ENCODE measurements at places on chromosomes 16 and 17. TPM values are rescaled to one million over a fixed set of nuclear protein-coding genes. Genes with fewer than 3 reads are reported as not detected.

DNA sequence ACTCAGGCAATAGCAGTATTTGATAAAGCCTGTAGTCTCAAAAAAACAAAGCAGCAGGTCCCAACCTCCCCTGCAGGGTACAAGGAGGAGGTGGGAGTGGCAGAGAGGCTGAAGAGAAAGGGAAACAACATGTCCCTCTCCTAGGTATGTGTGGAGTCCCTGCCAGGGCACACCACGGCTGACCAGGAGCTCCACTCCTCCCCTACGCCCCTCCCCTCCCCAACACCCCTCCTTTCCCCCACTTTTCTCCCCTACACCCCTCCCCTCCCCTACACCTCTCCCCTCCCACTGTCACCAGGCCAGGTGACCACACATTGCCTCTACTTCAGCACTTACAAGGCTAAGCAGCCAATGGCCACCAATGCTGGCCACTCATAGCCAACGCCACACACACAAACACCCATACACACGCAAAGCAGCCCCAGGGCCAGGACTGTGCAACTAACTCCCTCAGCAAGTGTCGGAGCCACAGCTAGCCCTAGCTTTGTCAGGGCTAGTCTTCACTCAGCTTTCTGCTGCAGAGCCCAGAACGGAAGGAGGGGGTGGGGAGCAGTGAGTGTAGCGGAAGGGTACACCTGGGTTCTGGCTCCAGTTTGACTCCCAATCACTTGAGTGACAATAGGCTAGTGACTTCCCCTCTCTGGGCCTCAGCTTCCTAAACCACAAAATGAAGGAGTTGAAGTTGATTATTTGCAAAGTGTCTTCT is 8.2 kb downstream of the CAVIN1 start:
- DNase-seq: no peak

GRCh38 chr17:35087731-35088355 is 24.3 kb upstream of the RFFL start:
- DNase-seq: peak; percentile 14

DNA sequence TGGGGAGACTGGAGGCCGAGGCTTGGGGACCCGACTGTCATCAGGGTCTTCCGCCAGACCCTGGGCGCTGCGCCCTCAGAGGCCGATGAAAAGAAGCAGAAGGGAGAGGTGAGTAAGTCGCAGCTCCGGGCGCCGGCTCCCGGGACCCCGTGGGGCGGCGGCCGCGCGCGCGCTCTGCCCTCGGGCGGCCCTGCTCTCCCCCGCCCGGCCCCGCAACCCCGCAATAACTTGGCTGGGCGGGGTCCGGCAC is 392 bp upstream of the ABHD15 start:
- DNase-seq: no peak

GRCh38 chr17:69577098-69577497 is 162.6 kb downstream of the MAP2K6 start:
- no peak for DNase-seq

DNA sequence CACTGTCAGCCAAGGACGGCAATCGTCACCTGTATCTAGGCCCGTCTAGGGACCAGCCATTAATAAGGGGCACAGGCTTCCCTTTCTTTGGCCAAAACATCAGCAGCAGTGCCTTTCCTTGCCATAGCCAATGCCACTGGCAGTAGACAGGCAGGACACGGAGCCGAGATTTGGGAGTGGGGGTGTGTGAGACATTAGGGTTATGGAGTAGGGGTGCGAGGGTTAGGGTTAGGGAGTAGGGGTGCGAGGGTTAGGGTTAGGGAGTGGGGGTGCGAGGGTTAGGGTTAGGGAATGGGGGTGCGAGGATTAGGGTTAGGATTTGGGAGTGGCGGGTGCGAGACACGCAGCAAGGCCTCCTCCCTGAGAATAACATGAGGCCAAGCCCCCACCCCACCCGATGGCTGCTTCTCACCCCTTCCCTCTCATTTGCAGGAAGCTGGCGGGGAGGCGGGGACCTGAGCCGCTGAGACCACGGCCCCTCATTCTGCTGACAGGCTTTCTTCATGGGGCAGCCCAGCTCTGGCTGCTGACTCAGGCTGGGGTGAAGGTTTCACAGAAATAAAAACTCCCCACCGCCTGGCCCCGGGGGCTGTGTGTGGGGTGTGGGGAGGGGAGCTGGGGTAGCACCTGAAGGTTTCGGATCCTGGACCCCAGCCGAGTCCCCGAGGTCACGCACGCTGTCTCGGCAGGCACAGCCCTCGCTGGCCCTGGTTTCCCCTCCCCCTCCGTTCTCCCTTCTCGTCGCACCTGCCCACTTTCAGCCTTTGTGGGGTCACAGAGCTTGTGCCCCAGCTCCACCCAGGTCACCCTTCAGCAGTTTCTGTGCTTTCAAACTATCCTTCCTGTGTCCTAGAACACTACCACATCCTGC is 93.8 kb downstream of the PGS1 start:
- DNase-seq: no peak

- DNase-seq: no peak
Measured at GRCh38 chr17:66755101-66755943, 79.6 kb upstream of the CACNG5 start.

DNA sequence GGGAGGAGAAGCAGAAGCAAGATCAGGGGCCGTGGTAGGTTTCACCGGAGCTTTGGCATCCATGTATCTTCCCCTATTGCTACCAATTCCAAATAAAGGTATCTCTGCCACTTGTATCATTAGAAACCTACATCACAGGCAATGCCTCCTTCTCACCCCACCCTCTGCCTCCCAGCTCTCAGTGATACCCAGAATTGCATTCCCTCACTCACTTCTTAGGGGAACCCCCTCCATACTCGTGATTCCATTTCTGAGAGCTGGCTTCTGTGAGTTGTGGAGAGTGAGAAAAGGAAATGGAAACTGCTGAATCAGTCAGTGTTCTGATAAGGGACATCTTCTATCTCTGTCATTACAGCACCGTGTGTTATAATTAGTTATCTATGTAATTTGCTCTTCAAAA is 2.3 kb upstream of the CCL3 start:
- no peak for DNase-seq

- no peak for DNase-seq
Measured at GRCh38 chr17:8386841-8387240, 3.8 kb upstream of the RPL26 start.

GRCh38 chr17:37743612-37743874 is 1.3 kb downstream of the HNF1B start:
- DNase-seq: no peak

DNA sequence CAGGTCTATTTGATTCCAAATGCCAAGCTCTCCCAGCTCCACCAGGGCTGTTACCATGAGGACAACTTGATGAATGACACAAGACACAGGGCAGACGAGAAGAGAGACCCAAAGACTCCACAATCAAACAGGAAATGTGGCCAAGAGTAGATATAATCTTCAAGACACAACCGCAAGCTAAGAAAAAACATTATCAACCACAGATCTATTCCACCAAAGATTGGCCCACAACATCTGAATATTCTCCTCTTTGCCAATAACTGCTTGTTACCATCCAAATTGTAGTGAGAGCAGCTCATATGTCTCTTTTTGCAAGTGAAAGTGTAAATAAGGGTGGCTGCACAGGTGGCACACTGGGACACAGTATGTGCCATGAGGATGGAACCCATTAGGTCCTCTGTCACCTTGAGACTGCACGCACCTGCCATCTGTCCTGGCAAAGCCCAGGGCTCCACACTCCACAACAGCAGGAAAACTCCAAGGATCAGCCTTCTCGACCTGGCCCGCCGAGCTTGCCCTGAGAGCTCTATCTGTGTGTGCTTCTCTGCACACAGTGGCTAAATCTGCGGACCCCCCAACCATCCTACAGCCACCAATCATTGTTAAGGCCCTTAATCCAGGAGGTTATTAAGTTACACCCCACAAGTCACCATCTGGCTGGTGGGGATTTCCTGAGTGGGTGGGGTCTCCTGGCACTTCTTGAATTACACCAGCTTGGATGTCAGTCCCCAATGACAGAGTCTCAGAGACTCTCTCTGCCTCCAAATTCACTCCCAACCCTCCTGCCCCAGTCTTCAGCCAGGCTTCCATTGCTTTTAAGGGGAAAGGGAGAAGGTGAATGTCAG is 50.5 kb downstream of the DYNLRB2 start:
- no peak for DNase-seq

The SOST gene
- total RNA-seq: 4.2 TPM

The TPSG1 gene
- 1.1 TPM for total RNA-seq

The IGSF6 gene
- not detected for total RNA-seq

The PGAP3 gene
- total RNA-seq: 11.4 TPM
